ENCODE measurements at places on chromosomes 2 and 18.

DNA sequence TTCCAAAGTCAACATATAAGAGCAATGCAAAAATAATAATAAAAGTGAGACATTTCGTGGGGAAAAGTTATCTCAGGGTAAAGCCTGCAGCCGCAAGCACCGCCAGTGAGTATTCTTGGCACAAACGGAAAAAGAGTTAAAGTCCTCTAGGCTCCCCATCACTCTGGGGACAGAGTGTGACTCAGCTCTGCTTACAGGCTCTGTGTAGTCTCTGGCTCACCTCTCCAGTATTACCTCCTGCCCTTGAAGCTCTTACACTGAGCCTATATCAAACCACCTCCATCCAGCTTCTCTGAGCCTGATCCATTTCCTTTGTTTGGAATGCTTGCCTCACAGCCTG is 55.5 kb downstream of the MTHFD2 start:
- no peak for DNase-seq

DNA sequence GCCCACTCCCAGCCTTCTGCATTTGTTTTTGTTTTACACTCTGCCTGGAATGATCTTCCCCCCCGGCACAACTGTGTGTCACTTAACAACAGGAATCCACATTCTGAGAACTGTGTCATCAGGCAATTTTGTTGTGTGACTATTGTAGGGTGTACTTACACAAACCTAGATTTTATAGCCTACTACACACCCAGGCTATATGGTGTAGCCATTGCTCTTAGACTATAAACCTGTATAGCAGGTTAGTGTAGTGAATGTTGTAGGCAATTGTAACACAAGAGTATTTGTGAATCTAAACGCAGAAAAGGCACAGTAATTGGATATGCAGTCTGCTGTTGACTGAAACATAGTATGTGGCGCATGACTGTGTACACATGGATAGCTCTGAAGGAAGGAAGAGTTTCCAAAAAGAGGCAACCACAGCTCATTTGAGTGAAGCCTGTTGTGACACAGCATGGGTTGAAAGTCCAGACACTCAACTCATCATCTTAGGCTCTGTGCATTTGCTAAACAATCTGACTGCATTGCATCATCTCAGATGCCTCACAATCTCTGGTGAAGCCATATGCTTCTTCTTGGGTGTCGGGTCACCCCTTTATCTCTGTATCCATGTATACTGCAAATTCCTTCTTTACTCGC is 506.6 kb upstream of the SPHKAP start:
- no peak for DNase-seq

DNA sequence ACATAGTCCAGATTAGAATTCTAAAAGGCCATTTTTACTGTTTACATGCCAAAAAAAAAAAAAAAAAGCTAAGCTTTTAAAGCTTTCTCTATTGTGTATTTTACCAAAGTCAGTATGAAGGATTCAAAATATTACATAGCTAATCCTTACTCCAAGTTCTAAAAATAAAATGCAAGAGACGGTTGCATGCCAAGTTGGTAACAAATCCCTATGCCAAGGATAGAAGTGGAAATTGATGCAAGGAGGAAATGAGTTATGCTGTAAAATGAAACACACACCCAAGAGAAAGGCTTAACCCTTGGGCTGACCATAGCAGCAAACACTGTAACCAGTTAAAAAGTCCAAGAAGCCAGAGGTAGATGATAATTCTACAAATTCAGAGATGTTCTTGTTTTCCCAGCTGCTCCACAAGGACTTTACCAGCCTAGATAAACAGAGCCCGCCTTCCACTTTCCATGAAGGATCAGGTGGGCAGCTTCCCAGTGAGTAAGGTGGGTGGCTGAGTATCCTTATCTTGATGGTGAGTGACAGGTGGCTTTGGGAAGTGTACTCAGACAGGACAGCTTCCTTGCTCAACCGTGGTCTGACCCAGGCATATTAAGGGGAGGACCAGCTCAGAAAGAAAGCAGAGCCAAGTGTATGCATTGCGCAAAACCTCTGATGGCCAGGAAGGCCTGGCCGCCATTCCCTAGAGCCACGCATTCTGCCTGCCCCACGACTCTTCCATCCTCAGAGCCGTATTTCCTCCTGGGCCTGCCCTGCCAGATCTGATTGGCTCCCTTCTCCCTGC is 34.4 kb downstream of the ATP8B1 start:
- DNase-seq = no peak

- DNase-seq = no peak
These were observed 1282.8 kb upstream of the ACVR2A start for GRCh38 chr2:146561996-146562395.

DNA sequence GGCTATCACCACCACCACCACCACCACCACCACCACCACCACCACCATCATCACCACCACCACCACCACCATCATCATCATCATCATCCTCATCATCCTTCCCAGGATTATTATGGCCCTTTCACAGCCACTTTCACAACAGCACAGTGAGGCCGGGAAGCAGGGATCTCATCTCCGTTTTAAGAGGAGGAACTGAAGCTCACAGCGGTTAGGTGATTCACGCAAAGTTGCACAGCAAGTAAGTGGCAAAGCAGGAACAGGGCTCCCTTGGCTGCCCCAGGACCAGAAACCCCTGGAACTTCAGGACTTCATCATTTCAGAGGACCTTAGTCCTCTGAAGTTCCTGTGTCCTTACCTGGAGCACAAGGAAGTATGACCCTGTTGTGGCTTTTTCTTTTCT is 26.8 kb downstream of the MRPL35 start:
- DNase-seq = no peak

GRCh38 chr2:147231607-147232006 is 613.2 kb upstream of the ACVR2A start:
- DNase-seq = no peak

DNA sequence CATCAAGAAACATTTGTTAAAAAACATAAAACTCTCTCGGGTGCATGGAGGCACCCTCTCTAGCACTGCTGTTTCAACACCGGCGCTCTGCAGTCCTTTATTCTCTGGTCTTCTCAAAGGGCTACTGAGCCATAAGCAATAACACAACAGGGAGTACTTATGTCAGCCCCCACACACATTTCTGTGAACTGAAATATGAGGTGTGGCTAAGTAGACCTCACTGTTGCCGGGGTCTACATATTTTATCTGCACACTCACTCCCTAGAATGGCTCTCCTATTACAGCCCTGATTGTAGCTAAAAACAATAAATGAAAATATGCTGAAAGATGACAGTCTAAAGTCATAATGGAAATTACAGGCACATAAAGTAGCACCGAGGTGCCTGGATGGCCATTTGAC is 235.1 kb downstream of the GRB14 start:
- DNase-seq = no peak

DNA sequence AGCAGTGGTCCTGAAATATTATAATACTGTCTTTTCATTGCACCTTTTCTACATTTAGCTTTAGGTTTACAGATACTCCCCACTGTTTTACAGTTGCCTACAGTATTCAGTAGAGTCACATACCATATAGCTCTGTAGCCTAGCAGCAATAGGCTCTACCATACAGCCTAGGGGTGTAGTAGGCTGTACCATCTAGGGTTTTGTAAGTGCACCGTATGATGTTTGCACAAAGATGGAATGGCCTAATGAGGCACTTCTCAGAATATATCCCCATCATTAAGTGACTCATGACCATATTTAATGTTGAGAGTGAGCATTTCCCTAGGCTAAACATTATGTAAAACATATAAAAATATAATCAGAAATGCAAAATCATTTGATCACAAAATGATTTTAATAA is 511.3 kb upstream of the RAB12 start:
- no peak for DNase-seq

- no peak for DNase-seq
These were observed 83.1 kb downstream of the SDC1 start for GRCh38 chr2:20141806-20142205.

GRCh38 chr2:126894082-126894481 is 4.6 kb upstream of the TEX51 start:
- no peak for DNase-seq

- DNase-seq = no peak
These were observed 32.3 kb downstream of the PTPN2 start for GRCh38 chr18:12851716-12852115.

- no peak for DNase-seq
These were observed 54.8 kb downstream of the HNMT start for GRCh38 chr2:138018866-138019688.

- no peak for DNase-seq
These were observed 170.0 kb downstream of the ALK start for GRCh38 chr2:29751390-29751789.

DNA sequence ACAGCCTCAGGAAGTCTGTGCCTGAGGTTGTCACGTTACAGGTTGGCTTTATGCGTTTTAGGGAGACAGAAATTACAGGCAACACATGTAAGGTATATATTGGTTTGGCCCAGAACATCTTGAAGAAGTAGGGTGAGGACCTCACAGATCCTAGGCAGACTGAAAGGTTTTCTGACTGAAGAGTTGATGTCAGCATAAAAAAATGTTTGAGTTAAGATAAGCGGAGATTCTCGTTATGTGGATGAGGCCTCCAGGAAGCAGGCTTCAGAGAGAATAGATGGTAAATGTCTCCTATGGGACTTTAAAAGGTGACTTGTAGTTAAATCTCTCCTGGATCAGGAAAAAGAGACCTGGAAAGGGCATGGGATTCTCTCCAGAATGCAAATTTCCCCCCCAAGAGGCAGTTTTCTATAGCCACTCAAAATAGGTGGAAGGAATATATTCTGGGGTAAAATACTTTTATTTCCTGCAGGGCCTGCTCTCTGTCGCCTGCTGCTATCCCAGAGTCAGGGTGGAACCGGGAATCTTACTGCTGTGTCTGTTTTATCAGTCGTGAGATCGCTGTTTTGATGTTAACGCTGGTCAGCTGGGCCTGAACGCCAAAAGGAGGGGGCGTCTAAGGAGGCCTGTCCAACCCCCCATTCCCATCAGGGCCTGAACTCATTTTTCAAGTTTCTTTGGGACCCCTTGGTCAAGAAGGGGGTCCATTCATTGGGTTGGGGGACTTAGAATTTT is 171.1 kb downstream of the HDAC4 start:
- DNase-seq = no peak

GRCh38 chr18:42756214-42756613 is 359.3 kb downstream of the RIT2 start:
- DNase-seq = no peak

GRCh38 chr2:183604065-183604464 is 479.8 kb downstream of the NUP35 start:
- DNase-seq = no peak

- no peak for DNase-seq
These were observed 166.2 kb downstream of the PHLPP1 start for GRCh38 chr18:62881509-62882016.

DNA sequence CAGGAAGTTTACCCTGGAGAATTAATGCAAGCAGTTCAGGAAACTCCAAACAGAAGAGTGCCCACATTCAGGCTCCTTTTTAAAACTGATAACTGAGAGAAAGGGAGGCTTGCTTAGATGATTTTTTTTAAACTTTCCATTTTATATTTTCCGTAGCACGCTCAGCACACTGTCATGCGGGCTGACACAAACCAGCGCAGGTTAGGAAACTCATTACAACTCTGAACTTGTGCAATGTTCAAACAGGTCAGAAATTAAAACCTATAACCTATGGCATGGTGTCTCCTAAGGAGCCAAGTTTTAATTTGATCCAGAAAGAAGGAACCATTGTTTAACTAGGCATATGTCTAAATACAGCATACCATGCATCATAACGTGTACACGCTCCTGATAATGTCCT is 117.7 kb upstream of the SMIM21 start:
- no peak for DNase-seq

DNA sequence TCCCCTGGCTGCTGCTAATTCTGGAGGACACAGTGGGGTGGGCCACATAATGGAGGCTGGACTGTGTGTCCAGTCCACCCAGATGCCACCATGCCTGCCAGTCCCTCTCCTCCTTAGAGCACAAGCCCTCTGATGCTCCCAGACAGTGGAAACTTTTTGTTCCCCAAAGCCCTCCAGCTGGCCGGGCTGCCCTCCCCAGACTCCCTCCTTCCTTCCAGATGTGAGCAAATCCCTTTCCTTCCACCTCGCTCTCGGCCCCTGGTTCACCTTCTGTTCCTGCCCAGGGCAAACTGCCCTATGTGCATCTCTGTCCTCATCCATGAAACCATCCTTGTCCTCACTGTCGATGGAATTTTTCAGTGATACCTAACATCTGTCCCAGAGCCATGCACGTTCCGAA is 33.9 kb downstream of the LRRFIP1 start:
- no peak for DNase-seq

DNA sequence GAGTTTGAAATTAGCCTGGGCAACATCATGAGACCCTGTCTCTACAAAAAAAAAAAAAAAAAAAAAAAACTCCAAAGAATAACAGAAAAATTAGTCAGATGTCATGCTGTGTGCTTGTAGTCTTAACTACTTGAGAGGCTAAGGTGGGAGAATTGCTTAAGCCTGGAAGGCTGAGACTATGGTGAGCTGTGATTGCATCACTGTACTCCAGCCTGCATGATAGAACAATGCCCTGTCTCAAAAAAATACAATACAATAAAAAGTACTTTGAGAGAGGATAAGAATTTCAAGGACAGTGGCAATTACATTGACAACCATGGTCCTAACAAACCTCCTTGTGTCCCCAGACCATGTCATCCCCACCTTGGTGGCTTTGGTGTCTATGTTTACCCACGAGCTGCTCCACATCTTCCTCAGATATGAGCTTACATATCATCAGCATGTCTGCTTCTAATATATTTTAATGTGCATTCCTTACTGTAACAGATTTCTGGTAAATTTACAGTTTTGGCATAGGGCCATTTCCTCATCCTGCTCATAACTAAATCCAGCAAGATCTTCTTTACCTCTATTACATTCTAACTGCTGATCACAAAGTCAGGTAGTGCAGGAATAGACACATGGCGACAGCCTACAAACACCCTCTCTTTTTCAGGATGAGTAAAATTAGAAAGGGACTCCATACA is 437.7 kb upstream of the HNRNPA3 start:
- no peak for DNase-seq

DNA sequence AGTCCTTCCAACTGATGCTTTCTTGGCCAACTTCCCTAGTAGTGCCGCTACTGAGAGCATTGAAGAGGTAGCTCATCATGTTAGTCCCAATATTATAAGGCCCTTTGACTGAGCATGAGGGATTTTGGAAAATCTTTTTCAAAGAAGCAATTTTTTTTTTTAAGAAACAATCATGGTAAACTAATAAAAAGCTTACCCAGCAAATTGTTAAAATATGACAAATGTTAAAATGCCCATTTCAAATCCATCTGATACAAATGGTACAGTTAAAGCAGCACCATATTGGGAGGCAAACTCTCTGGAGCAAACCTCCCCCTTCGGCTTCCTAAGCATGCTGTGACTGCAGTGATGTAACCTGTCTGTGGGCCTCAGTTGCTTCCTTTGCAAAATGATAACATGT is 135.6 kb downstream of the RTN4 start:
- DNase-seq = no peak

DNA sequence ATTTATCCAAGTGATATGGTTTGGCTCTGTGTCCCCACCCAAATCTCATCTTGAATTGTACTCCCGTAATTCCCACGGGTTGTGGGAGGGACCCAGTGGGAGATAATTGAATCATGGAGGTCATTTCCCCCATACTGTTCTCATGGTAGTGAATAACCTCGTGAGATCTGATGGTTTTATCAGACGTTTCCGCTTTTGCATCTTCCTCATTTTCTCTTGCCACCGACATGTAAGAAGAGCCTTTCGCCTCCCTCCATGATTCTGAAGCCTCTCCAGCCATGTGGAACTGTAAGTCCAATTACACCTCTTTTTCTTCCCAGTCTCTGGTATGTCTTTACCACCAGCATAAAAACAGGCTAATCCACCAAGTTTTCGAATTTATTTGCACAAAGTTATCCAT is 20.3 kb upstream of the CHST10 start:
- DNase-seq = no peak

GRCh38 chr2:212532585-212532984 is 6.0 kb downstream of the ERBB4 start:
- DNase-seq = no peak
